LHCN-M2 (cell line): ENCODE measurements at places on chromosomes 5 and 9.

- DNase-seq = no peak
Measured at GRCh38 chr5:76663573-76663972, 40.4 kb upstream of the F2RL2 start.

GRCh38 chr5:14465116-14465515 lies 116.5 kb upstream of the OTULINL start:
- DNase-seq = no peak

- DNase-seq = no peak
Measured at GRCh38 chr5:83507431-83507830, 35.9 kb downstream of the VCAN start.

GRCh38 chr9:127467621-127468020 lies 16.3 kb downstream of the LRSAM1 start:
- no peak for DNase-seq

GRCh38 chr5:110478895-110479294 lies 247.6 kb downstream of the TMEM232 start:
- peak; percentile 90 for DNase-seq

- no peak for DNase-seq
Measured at GRCh38 chr9:92140754-92141143, 25.5 kb upstream of the SPTLC1 start.

- DNase-seq = no peak
Measured at GRCh38 chr9:9108641-9109040, 1309.1 kb upstream of the DMAC1 start.

DNA sequence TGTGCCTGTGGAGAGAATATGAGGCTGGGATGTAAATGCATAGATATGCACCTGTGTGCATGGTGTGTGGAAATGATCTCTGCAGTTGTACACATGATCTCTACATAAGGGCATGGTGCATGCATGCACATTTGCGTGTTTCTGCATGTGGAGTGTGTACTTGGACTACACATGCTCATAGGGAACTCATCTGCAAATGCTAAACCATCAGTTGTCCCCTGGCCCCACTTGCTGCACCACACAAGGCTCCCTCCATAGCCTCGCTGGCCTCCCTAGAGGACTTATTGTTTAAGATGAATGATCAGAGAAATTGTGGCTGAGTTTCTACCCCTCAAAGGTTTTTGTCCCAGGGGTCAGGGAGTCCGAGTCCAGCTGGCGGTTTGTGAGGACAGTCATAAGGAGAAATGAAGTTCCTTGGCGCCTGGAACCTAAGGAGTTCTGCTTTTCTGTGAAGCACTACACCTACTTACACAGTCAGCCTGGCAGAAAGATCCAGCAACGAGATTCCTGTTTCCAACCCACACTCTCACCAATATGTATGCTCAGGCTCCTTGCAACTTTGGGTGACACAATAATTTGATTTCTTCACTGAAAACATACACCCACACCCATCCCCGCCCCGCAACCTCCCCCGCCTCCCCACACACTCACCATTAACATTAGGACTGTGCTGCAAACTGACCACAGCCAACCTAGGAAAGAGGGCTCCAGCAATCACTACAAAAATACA lies 79.9 kb upstream of the CPEB4 start:
- DNase-seq = no peak

DNA sequence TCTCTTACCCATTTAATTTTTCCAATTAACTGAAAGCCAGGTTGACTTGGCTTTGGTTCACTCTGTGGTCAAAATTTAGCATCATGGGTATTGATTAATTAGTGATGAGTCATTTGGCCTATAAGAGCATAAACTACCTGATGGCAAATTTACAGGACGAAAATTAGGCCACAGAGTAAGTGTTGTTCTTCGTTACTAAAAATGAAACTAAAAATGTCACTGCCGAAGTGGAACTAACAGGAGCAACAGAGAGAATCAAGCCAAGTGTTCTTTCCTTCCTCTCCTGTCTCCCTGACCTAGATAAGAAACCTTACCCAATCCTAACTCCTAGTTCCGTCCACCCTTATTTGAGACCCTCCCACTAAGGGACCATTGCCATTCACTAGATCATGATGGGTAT lies 176.9 kb downstream of the RAB3C start:
- DNase-seq = peak; percentile 6

- DNase-seq = no peak
Measured at GRCh38 chr5:61069150-61069549, 93.1 kb downstream of the SMIM15 start.
